ENCODE measurements at places on chromosomes 6 and 20.

- no peak for DNase-seq
Observed at GRCh38 chr20:7893014-7893730, 47.1 kb downstream of the HAO1 start.

- no peak for DNase-seq
Observed at GRCh38 chr6:41503827-41504465, 42.2 kb upstream of the FOXP4 start.

DNA sequence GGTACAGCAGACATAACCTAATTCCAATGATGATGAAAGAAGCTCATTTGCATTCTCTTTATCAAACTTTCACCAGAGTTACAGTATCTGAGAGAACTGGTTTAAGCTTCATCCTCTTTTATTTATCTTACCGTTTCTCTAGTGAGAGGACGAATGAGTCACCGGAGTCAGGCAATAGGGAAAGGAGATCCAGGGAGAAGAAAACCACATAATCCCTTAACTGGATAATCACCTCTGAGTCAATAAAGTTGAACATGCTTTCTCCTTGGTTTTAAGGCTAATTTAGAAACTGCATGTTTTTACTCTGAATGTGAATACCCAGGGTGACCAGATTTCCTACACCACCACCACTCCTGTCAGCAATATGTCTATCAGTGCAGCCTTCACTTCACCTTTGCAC lies 313.7 kb upstream of the TBX18 start:
- DNase-seq, result no peak

GRCh38 chr6:168874637-168875036 lies 379.0 kb downstream of the THBS2 start:
- no peak for DNase-seq

DNA sequence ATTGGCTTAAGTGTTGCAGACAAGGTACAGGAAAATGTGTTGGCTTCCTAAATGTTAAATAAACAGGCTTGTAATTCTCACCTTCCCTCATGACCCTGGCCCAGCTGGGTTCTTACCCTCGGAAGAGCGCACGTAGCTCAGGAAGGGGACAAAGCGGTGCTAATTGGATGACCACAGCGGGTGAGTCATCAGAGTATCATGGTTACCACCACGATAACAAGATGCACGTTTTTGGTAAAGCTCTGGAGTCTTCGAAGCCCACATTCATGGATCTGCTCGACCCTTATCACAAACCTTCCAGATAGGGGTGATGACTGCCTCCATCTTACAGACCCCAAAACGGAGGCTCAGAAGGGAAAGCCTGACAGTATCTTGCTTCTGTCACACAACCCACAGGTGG lies 32.8 kb downstream of the APCDD1L start:
- DNase-seq, result no peak

- no peak for DNase-seq
Observed at GRCh38 chr6:125273965-125274364, 27.8 kb downstream of the HDDC2 start.

All from activated CD8-positive, alpha-beta T cell treated with anti-CD3 and anti-CD28 coated beads, Interleukin-2, amount 10 ng/mL, durations not matched to agents 7 days and 5 days (primary cell).